ENCODE measurements at places on chromosomes 2 and 18.

DNA sequence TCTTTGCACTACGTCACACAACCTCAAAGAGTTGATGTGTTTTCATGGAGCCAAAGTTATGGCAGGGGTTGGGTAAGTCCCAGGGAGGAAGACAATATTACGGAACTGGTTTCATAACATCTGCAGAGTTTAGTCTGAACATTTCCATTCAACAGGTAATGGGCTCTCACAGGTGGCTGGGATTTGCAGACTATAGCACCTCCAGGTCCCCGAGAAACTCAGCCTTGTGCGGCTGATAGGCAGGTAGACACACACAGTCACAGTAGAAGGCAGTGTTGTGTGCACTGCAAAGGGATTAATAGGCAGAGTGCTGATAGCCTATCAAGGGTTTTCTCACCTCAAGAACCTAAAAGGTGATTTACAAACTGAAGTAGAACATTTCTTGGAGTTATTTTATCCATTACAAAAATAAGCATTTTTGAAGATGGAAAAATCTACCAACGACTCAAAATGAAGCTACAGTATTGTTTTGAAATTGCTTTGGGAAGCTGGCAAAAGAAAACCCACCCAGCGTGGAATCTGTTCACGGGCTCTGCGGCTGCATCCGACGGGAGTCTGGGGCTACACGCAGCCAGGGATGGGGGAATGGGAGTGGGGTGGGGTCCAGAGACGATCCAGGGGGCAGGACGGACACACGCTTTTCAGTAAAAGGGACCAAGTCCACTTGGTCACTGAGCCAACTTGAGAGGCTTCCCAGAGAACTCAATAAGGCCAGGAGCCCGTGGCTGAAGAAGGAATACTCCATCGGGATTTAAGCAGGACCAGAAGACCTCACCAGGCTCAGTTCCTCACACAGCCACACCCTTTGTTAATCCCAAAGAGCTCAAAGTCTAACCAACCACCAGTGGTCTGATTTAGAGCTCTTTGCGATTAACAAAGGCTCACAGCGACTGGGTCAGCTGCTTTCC lies 82.9 kb downstream of the CHRNA1 start:
- peak; percentile 51 for DNase-seq

GRCh38 chr2:223815186-223815883 lies 22.0 kb downstream of the AP1S3 start:
- peak; percentile 97 for DNase-seq

DNA sequence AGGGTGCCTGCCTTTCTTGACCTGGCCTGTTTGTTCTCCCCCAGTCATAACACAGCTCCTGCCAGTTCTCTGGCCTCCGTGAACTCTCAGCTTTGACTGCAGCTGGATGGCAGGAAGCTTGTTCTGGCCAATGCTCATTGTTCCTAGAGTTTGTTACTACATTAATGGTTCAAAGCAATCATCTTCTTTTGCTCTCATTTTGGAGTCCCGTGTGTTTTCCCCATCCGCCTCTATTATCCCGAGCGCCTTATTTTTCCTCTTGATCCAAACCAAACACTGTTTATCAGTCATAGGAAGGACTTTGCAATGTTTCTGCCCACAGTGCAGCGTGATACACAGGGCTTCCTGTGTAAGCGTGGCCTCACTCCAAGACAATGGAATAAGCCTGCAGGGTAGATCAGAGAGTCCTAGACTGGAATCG lies 184.3 kb upstream of the APCDD1 start:
- DNase-seq, result peak; percentile 20

GRCh38 chr2:239302808-239303557 lies 97.8 kb downstream of the HDAC4 start:
- no peak for DNase-seq

DNA sequence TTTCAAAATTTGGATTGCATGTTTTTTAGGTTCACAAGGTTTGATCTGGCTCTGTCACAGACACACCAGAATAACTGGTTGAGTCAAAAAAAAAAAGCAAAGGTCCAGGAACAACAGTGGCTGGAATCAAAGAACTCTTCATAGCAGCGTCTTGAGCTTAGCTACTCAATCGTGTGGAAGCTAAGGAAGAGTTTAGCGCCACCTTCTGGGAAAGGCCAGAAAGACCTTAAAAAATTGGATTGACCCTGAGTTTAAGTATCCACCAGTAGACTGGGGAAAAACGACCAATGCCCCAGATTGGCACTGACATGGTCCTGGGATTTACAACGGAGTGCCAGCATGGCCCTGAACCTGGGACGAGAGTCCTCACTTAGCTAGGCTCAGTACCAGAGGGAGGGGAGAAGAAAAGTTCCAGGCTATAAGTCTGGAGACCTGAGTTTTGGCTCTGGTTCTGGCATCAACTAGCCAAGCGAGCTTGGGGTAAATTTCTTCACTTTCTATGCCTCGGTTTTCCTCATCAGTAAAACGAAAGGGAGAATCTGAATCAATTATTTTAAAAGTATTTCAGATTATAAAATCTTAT lies 71.1 kb upstream of the TFCP2L1 start:
- peak; percentile 78 for DNase-seq

- DNase-seq, result no peak
Measured at GRCh38 chr2:168466190-168466737, 10.2 kb downstream of the CERS6 start.

DNA sequence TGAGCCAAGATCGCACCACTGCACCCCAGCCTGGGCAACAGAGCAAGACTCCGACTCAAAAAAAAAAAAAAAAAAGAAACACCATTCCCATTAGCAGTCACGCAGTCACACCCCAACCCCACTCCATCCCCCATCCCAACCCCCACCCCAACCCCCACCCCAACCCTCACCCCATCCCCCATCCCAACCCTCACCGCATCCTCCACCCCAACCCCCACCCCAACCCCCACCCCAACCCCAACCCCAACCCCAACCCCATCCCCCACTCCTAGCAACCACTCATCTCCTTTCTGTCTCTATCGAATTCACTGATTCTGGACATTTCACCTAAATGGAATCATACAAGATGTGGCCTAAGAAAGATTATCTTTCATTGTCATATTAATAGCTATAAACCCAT lies 25.9 kb upstream of the ATP9B start:
- no peak for DNase-seq

DNA sequence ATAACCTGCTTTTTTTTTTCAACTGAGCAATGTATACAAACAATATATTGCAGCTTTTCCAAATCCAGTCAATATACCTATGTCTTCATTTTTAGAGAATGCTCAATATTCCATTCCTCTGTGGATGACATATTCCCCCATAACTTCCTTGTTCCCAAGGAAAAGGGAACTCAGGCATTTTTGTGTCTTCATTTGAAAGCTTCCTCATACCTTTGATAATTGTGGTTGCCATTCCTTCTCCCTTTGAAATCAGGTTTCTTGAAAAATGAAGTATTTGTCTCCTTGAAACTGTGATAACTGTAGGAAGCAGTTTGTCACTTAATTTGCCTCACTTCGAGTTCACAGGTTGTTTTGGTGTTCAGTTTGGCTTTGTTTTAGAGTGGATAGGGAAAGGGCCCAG lies 13.5 kb downstream of the ELAC1 start:
- no peak for DNase-seq

GRCh38 chr2:119583291-119583690 lies 39.0 kb downstream of the CFAP221 start:
- no peak for DNase-seq

GRCh38 chr18:62505669-62506494 lies 16.9 kb upstream of the ZCCHC2 start:
- no peak for DNase-seq

- DNase-seq, result no peak
Measured at GRCh38 chr18:36561046-36561445, 263.5 kb downstream of the FHOD3 start.

GRCh38 chr2:61193670-61194561 lies 31.9 kb downstream of the C2orf74 start:
- no peak for DNase-seq

GRCh38 chr2:159128191-159128590 lies 158.3 kb downstream of the WDSUB1 start:
- no peak for DNase-seq

DNA sequence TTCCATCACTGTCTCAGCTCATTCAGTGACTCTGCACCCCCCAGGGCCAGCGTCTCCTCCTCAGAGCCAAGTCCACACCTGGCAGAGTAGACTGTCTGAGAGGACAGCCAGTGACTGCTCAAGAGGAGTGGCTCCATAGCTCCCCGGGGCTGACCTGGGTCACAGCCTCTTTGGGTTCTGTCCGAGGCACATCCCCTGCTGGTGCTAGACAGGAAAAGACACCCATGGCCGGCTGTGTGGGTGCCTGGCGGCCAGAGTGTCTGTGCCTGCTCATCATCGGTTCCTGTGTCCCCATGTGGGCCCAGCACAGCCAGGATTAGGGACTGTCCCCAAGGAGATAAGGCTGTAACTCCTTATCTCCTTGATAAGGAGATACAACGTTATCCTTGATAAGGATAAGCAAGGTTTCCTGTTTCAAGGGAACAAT lies 3.5 kb upstream of the CROCC2 start:
- no peak for DNase-seq

GRCh38 chr2:2165135-2165534 lies 165.9 kb downstream of the MYT1L start:
- no peak for DNase-seq

DNA sequence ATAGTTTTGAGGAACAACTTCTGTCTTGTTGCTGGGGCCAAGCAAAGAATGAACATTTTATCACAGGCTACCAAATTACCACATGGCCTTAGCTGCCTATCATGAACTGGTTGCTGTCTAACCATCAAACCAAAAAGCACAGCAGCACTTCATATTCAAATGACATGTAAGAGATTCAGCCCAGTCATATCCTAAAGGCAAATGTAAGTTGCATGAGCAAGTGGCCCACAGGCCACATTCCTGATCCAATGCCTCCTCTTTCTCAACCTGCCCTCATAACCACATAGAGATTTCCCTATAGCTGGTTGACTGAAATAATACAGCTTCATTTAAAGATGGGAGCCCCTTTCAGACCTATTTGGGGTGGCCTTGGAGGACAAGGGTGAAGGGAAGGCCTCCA lies 572.3 kb downstream of the IRS1 start:
- no peak for DNase-seq

DNA sequence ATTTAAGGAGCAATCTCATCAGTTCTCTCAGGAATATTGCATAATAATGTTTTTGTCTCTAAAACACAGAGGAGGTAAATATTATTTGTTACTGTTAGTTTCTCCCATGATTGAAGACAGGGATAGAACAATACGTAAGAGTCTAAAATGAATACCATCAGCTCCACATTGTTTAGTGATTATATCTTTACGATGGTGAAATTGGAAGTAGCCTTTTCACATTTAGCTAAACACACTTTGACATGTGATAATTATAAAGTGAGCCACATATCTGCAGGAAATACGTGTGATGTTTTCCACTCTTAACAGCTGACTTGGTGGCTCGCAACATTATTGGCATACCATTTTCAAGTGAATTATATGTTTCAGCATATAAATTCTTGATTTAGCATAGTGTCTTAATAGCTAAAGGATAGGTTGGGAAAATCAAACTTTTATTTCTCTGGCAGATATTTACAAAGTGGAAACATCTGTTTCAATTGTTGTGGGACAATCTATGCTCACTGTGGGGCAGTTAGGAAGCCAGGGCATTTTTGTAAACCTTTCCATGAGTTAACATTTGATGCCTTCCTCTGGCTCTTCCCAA lies 208.1 kb upstream of the RASGRP3 start:
- no peak for DNase-seq

- peak; percentile 80 for DNase-seq
Measured at GRCh38 chr2:6184532-6185292, 492.5 kb downstream of the SOX11 start.

DNA sequence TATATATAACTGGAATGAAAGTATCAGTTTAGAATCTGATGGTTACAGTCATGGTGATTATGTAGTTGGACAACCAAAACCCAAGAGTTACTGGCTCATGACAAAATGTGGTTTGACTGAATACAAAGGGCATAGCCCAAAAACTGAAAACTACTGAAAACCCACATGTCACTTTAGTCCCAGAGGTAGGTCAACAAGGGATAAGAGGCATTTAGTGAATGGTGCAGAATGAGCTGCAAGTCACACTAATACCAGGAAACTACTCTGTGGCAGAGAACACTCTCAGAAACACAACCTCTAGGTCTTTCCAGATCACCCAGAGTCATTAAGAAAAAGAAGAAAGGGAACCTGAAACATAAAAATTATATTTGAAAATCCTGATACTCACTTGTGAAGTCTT lies 154.5 kb downstream of the AGPS start:
- no peak for DNase-seq

- peak; percentile 19 for DNase-seq
Measured at GRCh38 chr2:234919711-234920110, 32.1 kb upstream of the SH3BP4 start.

- DNase-seq, result no peak
Measured at GRCh38 chr18:11960743-11961380, 20.4 kb upstream of the IMPA2 start.

DNA sequence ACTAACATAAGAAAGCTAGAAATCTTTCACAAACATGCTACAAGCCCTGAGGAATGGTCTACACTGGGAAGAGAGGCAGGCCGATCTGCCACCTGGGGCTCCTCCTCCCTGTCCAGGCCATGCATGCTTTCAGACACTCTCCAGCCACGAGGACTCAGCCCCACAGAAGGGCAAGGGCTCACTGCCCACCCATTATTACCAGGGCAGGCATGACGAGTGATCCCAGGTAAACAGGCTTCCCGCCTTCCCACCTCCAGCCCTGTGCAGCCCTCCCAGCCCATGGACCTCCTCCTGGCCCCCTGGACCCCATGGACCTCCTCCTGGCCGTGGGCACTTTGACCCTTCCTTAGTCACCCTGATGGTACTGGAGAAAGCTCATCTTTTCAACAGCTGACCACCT lies 75.8 kb upstream of the TEX51 start:
- no peak for DNase-seq

- no peak for DNase-seq
Measured at GRCh38 chr2:32277363-32277673, 386 bp upstream of the YIPF4 start.

DNA sequence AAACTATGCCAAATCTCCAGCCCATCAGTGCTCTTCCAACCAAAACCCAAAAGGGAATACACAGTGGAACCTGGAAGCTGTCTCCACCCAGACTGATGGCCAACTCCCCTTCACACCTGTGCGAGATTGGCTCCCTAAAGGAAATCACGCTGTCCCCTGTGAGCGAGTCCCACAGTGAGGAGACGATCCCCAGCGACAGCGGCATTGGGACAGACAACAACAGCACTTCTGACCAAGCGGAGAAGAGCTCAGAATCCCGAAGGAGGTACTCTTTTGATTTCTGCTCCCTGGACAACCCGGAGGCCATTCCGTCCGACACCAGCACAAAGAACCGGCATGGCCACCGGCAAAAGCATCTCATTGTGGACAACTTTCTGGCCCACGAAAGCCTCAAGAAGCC lies 271.1 kb downstream of the SETBP1 start:
- DNase-seq, result no peak

- DNase-seq, result no peak
Measured at GRCh38 chr2:96147593-96148201, 2.5 kb upstream of the DUSP2 start.

GRCh38 chr2:105287692-105288091 lies 41.8 kb downstream of the TGFBRAP1 start:
- peak; percentile 42 for DNase-seq

DNA sequence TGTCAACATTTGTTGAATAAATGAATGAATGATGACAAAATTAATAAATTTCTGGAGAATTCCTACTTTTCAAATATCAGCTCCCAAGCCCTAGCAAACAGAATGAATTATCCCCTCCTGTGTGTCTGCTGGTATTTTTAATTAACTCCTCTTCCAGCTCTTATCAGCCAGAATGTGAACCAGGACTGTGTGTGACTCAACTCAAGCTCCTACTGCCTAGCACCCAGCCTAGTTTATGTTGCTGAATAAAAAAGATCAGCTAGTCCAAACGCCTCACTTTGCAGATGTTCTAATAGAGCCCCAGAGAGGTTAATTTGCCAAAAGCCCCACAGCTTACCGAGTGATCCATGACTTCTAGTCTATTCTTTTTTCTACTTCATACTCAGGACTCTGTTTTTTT lies 50.3 kb downstream of the RABL2A start:
- DNase-seq, result no peak
